A549 treated with ZK216348 at 1 μM for 4 hours (cell line): ENCODE measurements at places on chromosomes 5 and 9. TPM values are rescaled to one million over a fixed set of nuclear protein-coding genes. Genes with fewer than 3 reads are reported as not detected.

Gene SYNPO
- 17.5 to 31.2 TPM (median 29.6 TPM) in 5 replicates for total RNA-seq

Gene ARAP3
- 2.2 to 5.9 TPM (median 4.8 TPM) in 5 replicates for total RNA-seq

Gene SLCO6A1
- not detected in 5 replicates for total RNA-seq

Gene SLC6A7
- 0.04 TPM in 2 of 5 replicates, not detected in the others for total RNA-seq

Gene HAVCR2
- 0.20 to 0.70 TPM (median 0.41 TPM) in 5 replicates for total RNA-seq

Gene PCDHA8
- total RNA-seq = 0.05 TPM in 1 of 5 replicates, not detected in the others

Gene SPINK7
- not detected in 5 replicates for total RNA-seq

Gene BNC2
- total RNA-seq = 3.5 to 5.7 TPM (median 5.1 TPM) in 5 replicates

Gene FOXD4L5
- 0.06 to 0.11 TPM (median 0.11 TPM) in 3 of 5 replicates, not detected in the others for total RNA-seq

Gene SOWAHA
- 0.06 to 0.12 TPM (median 0.11 TPM) in 5 replicates for total RNA-seq

Gene FOXI1
- total RNA-seq = not detected in 5 replicates

Gene PCDHGA9
- 0.09 TPM in 1 of 5 replicates, not detected in the others for total RNA-seq

Gene TAF11L11
- 0.18 to 0.24 TPM in 2 of 5 replicates, not detected in the others for total RNA-seq

Gene FGFR4
- 10.3 to 26.0 TPM (median 25.5 TPM) in 5 replicates for total RNA-seq

Gene SCGB3A1
- total RNA-seq = not detected in 5 replicates

Gene CDH10
- total RNA-seq = 0.07 to 0.40 TPM (median 0.24 TPM) in 5 replicates

Gene TJP2
- total RNA-seq = 3.2 to 5.8 TPM (median 5.1 TPM) in 5 replicates

Gene TAS2R1
- not detected in 5 replicates for total RNA-seq

Gene ROR2
- total RNA-seq = 1.4 to 2.4 TPM (median 1.7 TPM) in 5 replicates

Gene WHRN
- total RNA-seq = 3.9 to 8.6 TPM (median 7.2 TPM) in 5 replicates

Gene CAMK2A
- 0.69 to 1.1 TPM (median 0.98 TPM) in 5 replicates for total RNA-seq

Gene ENTREP1
- 0.61 to 0.74 TPM (median 0.65 TPM) in 5 replicates for total RNA-seq

Gene GPX3
- 12.1 to 20.9 TPM (median 17.2 TPM) in 5 replicates for total RNA-seq

Gene ZDHHC11B
- total RNA-seq = 1.1 to 1.8 TPM (median 1.5 TPM) in 5 replicates

Gene CYSRT1
- total RNA-seq = 2.8 to 5.4 TPM (median 4.2 TPM) in 5 replicates

Gene PCDHGB5
- total RNA-seq = 1.9 to 2.5 TPM (median 2.1 TPM) in 5 replicates

Gene PCDH12
- 0.02 TPM in 1 of 5 replicates, not detected in the others for total RNA-seq

Gene BAAT
- total RNA-seq = 0.42 to 0.57 TPM (median 0.51 TPM) in 5 replicates

Gene PPP3R2
- not detected in 5 replicates for total RNA-seq

Gene CARTPT
- not detected in 5 replicates for total RNA-seq

Gene ANKDD1B
- 0.14 to 0.17 TPM in 2 of 5 replicates, not detected in the others for total RNA-seq

Gene LHX3
- 0.09 to 0.14 TPM (median 0.12 TPM) in 4 of 5 replicates, not detected in the other for total RNA-seq

Gene SLC23A1
- 0.91 to 1.4 TPM (median 1.1 TPM) in 5 replicates for total RNA-seq

Gene DAP
- 55.1 to 59.8 TPM (median 57.2 TPM) in 5 replicates for total RNA-seq

Gene KCTD16
- 0.01 TPM in 2 of 5 replicates, not detected in the others for total RNA-seq

Gene HSD17B3
- 0.34 TPM in 1 of 5 replicates, not detected in the others for total RNA-seq

Gene HMCN2
- 0.06 to 0.13 TPM in 2 of 5 replicates, not detected in the others for total RNA-seq

Gene CDH6
- 0.07 to 0.15 TPM (median 0.11 TPM) in 4 of 5 replicates, not detected in the other for total RNA-seq

Gene P4HA2
- 40.8 to 52.0 TPM (median 44.3 TPM) in 5 replicates for total RNA-seq

Gene PCDHGA8
- total RNA-seq = 0.02 to 0.06 TPM (median 0.04 TPM) in 3 of 5 replicates, not detected in the others

Gene IFNA4
- not detected in 5 replicates for total RNA-seq

Gene GDNF
- not detected in 5 replicates for total RNA-seq

Gene TLR4
- total RNA-seq = 0.05 to 0.16 TPM (median 0.13 TPM) in 5 replicates

Gene SPATA6L
- 1.8 to 2.5 TPM (median 2.0 TPM) in 5 replicates for total RNA-seq

Gene CRHBP
- total RNA-seq = not detected in 5 replicates
